Omental fat pad (tissue), 4 donors: ENCODE measurements at places on chromosomes 11 and 22.

DNA sequence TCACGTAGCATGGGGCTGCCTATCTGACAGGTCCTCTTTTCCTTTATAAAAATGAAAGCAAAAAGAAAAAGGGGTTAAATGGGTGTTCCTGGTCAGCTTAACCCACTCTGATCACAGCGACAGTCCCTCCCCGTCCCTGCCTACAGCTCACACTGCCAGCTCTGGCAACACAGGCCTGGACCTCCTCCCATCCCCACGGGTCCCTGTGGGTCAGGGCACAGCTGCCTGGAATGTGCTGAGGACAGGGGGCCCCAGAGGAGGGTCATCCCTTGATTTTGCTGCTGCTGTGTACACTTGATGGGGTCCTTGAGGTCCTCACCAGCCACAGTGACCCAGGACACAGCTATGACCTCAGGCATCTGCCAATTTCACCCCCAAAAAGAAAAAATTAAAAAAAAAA, 29.6 kb upstream of the CYP2D6 start:
- DNase-seq: no peak

- no peak for DNase-seq
These were observed 9.2 kb upstream of the GAB2 start for GRCh38 chr11:78426845-78427244.

DNA sequence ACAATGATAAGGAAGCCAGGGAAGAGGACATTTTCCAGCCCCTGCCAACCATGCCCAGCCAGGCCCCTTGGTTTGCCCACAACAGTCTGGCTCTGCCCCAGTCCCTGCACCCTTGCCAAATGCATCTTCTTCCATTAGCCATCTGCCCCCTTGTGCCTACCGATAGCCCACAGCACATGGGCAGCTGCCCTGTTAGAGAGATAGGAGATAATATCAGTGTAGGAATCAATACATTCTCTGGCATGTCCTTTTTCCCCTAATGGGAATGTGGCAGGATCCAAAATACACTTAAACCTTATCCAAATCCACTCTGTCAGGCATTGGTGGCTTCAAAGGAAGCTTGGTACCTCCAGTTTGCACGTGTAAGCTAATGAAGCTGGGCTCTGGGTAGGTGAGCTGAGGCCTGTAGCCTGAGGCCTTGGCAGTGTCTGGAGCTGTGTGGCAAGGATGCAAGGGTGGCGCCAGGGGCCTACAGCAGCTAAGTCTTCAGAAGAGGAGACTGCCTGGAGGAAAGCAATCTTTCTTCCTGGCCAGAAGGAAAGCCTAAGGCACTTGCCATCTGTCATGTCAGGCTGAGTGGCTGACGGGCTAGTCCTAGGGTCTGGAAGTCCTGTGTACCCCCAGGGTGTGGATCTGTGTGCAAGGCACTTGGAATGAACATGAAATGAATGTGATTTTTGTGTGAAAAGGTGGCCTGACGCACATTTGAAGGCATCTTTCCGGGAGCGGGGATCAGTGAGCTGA, 164.2 kb upstream of the TBCEL start:
- DNase-seq: no peak

DNA sequence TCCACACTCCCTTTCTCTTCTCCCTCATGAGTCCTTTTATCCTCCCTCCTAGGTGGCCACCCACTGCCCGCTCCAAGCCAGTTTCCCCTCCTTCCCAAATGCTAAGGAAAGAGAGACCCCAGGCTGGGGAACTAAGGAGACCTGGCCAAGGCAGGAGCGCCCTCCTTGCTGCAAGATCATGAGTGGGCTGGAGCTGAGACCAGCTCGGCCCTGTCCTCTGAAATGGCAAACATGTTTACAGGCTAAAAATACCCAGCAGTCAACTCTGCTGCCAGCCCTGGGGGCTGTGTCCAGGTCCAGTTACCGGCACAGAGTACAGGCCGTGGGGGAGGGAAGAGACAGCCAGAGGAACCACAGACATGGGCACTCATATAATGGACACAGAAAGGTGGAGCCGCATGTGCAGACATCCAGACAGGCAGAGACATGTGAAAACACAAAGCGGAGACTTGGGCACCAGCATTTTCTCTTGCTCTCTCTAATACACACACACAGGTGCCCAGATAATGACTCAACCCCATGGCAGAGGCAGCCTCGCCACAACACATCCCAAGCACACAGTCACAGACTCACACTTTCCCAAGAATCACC, 1.2 kb upstream of the AHNAK start:
- DNase-seq: no peak

DNA sequence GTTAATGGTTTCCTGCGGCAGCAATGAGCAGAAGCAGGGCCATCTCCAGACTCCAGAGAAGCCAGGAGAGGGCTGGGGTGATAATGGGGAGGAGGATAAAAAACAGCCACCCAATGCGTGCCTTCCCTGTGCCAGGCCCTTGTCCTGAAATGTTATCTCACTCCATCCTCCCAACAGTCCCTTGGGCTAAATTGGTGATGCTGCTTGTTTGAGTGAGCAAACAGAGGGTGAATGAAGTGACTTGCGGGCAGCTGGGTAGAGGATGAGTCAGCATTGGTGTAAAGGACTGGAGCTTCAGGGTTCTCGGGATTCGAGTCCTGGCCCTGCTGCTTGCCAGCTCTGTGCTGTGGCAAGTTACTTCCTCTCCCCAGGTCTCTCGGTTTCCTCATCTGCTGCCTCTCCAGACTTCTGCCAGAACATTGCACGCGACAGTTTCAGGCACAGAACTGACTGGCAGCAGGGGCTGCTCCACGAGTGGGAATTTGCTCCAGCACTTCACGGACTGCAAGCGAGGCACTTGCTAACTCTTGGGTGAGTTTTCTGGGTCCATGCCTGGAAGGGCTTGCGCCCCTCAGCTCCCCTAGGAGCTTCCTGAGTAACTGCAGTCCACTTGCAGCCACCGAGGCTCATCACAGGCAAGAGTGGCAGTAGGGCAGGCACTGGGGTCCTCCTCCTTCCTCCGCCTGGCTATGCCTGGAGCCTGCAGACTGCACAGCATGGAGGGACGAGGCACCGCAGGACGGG, at the start of gene P2RY6:
P2RY6 (plus strand) TSS at position 403 of the 744 bp plus-strand sequence. CDS start 24,181 bp downstream, outside the sequence.
- no peak for DNase-seq

DNA sequence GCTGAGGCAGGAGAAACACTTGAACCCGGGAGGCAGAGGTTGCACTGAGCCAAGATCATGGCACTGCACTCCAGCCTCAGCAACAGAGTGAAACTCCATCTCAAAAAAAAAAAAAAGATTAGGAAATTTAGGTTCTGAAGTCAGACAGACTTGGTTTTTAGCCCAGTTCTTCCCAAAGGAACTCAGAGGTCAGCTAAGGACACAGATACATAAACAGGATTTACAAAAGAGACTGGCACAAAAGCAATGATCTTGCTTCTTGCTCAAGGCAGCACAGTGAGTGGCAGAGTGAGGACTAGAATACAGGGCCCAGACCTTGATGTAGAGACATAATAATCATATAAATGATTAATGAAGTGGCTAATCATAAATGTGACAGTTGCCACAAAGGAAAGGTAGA, 25.4 kb upstream of the RRAS2 start:
- DNase-seq: no peak

GRCh38 chr11:86617502-86617901, 54.9 kb downstream of the ME3 start:
- DNase-seq: no peak

- no peak for DNase-seq
These were observed 16.2 kb upstream of the HSD17B12 start for GRCh38 chr11:43664295-43664694.

- DNase-seq: no peak
These were observed 15.3 kb downstream of the RCOR2 start for GRCh38 chr11:63901660-63902059.

DNA sequence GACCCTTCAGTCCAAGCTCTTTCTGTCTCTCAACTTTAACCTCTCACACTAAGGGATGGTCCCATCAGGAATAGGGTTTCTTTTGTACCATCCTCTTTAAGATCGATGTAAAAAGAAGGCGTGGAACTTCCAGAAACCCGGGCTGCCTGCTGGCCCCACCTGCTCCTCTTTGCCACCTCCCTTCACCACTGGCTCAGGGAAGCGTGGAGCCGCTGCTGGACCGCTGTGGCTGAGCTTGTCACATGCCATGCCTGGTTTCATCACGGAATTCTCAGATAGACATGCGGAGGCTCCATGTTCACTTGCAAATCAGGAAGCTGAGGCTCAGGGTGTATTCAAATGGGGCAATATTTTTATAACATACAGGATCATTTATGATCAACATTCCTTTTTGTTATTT, 399.7 kb downstream of the BRD1 start:
- DNase-seq: no peak

DNA sequence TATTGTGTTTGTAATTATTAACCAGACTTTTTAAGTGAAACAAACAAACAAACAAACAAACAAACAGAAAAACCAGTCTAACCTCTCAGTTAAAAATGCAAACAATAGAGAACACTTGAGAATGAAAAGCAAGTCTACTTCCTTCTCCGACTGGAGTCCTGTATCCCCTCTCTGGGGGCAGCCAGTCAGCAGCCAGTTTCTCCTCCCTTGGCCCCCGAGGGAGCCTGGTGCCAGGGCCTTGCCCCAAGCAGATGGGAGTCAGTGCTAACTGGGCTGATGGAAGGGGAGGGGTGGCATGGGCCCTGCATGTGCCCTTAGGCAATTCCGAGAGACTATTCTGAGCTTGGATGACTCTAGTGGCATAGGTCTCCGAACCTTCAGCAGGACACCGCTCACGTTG, 137.2 kb downstream of the GRIK4 start:
- DNase-seq: no peak

- no peak for DNase-seq
These were observed 91.5 kb upstream of the PRDM11 start for GRCh38 chr11:45054956-45055355.

GRCh38 chr22:36175892-36176291, 15.3 kb upstream of the APOL3 start:
- no peak for DNase-seq

DNA sequence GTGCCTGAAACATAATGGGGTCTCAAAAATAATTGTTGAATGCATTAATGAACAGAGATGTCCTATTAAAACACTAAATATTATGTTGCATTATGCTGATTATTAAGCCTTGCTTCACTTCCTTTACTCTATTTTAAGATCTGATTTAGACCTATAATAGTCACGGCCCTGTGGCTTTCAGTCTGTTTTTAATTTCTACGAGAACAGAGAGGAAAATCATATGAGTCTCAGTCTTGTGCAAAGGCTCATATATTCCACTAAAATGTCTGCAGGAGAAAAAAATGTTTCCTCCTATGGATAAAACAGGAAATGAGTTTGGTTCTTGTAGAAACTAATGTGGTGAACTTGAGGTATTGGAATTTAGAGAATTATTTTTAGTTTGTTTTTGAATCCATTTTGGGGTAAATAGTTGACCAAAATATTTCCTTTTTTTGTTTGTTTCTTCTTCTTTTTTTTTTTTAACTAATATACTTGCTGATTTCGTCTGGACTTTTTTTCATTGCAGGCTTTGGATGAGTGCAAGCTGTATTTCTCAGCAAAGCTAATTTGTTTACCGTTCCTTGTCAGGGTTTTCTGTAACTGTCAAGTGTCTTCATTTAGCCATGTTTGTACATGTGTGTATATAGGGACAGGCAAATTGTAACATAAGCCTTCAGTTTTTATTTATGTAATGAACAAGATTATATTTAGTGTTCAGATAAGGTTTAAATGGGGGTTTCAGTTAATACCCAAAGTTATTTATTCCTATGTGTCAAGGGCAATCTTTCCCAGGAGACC, 139.1 kb upstream of the DDI1 start:
- DNase-seq: no peak

DNA sequence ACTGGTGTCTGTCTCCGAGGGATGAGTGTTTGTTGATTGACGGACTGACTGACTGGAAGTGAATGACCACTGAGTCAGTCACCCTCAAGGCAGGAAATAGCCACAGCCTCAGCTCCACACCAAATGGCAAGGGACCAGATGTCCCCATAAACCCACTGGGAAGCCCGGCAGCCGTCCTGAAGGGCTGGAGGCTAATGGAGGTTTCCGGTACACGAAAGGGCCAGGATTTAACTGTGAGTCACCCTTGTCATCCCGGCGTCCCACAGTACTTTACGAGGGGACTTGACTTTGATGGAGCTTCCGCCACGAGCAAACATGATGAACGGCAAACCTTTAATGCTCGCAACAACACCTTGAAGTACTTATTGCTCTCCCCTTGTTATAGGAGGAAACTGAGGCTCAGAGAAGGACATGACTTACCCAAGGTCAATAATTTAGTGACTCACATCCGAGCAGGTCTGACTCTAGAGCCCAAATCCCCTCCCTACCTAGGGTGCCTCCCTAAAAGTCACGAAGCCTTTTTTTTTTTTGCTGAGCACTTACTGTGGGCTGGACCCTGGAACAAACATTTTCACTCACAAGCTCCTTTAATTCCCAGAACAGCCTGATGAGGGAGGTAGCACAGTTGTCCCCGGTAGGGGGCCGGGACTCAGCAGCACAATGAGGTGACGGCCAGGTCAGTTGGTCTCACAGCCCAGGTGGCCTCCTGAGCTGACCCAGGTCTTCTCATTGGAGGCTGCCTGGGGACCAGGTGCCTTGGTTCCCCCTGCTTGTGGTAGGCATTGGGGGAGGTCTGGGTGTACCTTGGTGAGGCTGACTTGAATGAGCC, 25.2 kb upstream of the GCAT start:
- no peak for DNase-seq

DNA sequence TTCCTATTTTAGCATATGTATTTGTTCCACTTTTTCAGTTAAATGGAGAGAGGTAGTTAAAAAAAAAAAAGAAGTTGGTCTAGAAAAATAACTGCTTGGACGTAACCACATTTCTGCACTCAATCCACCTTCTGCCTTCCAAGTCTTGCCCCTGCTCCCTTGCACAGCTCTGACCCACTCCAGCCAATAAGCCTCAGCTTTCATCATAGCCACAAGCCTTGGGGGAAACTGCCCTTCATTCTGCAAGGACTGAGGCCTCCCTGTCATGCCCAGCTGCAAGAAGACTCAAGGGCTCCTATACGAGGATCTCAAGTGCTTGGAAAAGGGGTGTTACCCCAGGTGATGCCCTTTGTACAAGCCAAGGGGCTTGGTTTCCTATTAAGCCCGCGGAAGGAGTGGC, 36.0 kb upstream of the OAF start:
- DNase-seq: no peak

DNA sequence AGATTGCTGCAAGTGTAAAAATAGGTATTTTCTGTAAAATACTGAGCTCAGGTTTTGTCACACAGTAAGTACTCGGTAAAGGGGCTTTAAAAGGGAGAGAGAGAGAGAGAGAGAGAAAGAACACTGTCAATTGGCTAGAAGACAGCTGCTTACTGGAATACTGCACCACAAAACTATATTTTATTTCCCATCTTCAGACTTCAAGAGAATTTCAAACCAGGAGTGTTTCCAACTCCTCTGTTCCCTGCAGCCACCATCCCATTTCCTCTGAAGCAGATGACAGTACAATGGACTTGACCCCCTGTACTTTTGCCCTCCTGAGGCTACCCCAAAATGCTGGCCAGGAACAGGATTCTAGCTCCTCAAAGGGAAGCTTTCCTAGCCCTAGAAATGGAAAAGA, 89.7 kb downstream of the RELT start:
- DNase-seq: no peak
